ENCODE measurements at places on chromosomes 6 and 20. TPM values are rescaled to one million over a fixed set of nuclear protein-coding genes. Genes with fewer than 3 reads are reported as not detected.

- no peaks in the 10 kb centered on the region for H3K36me3 ChIP-seq
- DNase-seq = no peak
- H3K4me1 ChIP-seq = peaks cover 98% of the 10 kb centered on the region
- H3K27me3 ChIP-seq = no peaks in the 10 kb centered on the region
These were observed 17.2 kb downstream of the TAB2 start for GRCh38 chr6:149334682-149335160.

- H3K27ac ChIP-seq = no peak overlapping the region
- H3K4me3 ChIP-seq = no peak overlapping the region
- H3K4me1 ChIP-seq = peaks cover 52% of the 10 kb centered on the region
- H3K36me3 ChIP-seq = no peaks in the 10 kb centered on the region
These were observed 2.1 kb upstream of the SOX4 start for GRCh38 chr6:21591446-21591845.

DNA sequence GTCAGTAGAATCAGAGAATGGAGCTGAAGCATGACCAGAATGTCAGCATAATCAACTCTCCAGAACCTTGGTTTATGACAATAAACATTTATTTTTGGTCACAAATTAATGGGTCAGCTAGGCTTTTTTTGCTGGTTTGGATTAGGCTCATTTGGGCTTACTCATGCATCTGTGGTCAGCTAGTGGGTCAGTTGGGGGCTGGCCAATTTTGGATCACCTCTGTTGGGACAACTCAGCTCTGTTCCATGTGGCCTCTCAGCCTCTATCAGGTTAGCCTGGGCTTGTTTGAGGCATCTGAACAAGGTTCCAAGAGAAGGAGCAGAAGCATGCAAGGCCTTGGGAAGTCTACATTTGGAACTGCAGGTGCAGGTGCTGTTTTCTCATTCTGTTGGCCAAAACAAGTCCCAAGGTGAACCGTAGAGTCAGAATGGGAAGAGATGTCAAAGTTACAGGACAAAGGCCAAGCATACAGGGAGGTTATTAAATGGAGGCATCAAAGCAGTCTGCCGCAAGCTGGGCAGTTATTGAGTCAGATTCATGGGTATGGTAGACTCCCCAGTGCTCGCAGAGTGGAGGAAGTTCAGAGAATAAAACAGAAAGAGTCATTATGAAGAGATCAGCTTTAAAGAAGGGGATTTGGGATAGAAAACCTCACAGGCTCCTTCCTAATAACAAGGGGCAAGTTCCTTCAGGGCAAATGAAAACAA, 173.0 kb downstream of the PLCB4 start:
- no peaks in the 10 kb centered on the region for H3K27me3 ChIP-seq
- H3K4me3 ChIP-seq = no peak overlapping the region
- DNase-seq = no peak
- H3K27ac ChIP-seq = no peak overlapping the region
- no peaks in the 10 kb centered on the region for H3K36me3 ChIP-seq

GRCh38 chr20:17875106-17875980, 93.3 kb downstream of the SNX5 start:
- no peaks in the 10 kb centered on the region for H3K36me3 ChIP-seq
- no peak for DNase-seq
- no peaks in the 10 kb centered on the region for H3K4me1 ChIP-seq
- H3K27me3 ChIP-seq = peaks cover 3% of the 10 kb centered on the region
- no peak overlapping the region for H3K4me3 ChIP-seq
- no peak overlapping the region for H3K27ac ChIP-seq

Gene NMBR
- total RNA-seq = not detected

GRCh38 chr6:52522151-52522626, 54.7 kb downstream of the TRAM2 start:
- DNase-seq = no peak
- no peaks in the 10 kb centered on the region for H3K4me1 ChIP-seq
- H3K36me3 ChIP-seq = peaks cover under 1% of the 10 kb centered on the region
- H3K27ac ChIP-seq = no peak overlapping the region
- no peaks in the 10 kb centered on the region for H3K27me3 ChIP-seq
- H3K4me3 ChIP-seq = no peak overlapping the region

GRCh38 chr6:56949265-56949664, 5.6 kb upstream of the BEND6 start:
- H3K36me3 ChIP-seq = no peaks in the 10 kb centered on the region
- H3K4me1 ChIP-seq = peaks cover 9% of the 10 kb centered on the region
- H3K27me3 ChIP-seq = peaks cover 36% of the 10 kb centered on the region
- no peak for DNase-seq
- H3K4me3 ChIP-seq = no peak overlapping the region

Gene SRSF3
- total RNA-seq = 731 TPM

Gene ANKRD66
- not detected for total RNA-seq

DNA sequence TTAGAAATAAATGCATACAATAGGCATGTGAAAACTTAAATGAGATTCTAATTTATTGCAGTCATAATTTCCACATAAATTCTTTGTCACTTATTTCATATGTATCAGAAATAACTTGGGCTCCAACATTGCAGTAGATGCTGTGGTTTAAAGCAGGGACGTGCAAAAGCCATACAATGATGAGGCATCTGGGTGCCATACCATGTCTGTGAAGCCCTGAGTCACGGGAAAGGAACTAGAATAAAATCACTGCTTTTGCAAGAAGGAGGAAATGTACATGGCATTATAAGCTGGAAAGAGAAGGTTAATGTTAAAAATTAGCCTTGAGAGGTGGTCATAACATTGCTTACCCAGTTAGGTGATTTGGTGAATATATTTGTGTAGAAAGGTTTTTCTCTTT, 180.4 kb downstream of the SASH1 start:
- no peak for DNase-seq
- no peak overlapping the region for H3K27ac ChIP-seq
- no peaks in the 10 kb centered on the region for H3K4me1 ChIP-seq
- no peaks in the 10 kb centered on the region for H3K36me3 ChIP-seq
- H3K4me3 ChIP-seq = no peak overlapping the region
- no peaks in the 10 kb centered on the region for H3K27me3 ChIP-seq

GRCh38 chr6:15073344-15073789, 172.5 kb upstream of the JARID2 start:
- H3K4me1 ChIP-seq = no peaks in the 10 kb centered on the region
- H3K4me3 ChIP-seq = no peak overlapping the region
- no peak for DNase-seq

All from CD4-positive, CD25-positive, alpha-beta regulatory T cell (primary cell).